ENCODE measurements at places on chromosomes 5 and 9.
A peak's percentile ranks its signal among the peaks of the same experiment; 100 is the strongest.

DNA sequence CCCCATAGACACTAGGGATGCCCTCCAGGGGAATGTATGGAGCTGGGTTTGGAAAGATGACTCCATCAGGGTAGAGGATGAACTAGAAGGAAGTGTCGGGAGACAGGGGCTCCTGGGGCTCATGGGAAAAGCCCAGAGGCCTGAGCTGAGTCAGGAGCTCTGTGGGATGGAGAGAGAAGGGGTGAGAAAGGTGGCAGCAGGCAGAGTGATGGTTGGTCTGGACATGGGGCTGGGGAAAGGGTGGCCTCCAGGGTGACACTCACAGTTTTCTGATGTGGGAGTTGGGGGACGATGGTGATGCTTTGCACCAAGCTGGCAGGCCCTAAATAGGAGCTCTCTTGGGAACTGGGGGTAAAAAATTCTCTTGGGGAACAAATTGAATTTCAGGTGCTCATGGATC, 213.5 kb upstream of the MVB12B start:
- DNase-seq = no peak

GRCh38 chr9:135073081-135073740, 14.3 kb upstream of the OLFM1 start:
- no peak for DNase-seq

DNA sequence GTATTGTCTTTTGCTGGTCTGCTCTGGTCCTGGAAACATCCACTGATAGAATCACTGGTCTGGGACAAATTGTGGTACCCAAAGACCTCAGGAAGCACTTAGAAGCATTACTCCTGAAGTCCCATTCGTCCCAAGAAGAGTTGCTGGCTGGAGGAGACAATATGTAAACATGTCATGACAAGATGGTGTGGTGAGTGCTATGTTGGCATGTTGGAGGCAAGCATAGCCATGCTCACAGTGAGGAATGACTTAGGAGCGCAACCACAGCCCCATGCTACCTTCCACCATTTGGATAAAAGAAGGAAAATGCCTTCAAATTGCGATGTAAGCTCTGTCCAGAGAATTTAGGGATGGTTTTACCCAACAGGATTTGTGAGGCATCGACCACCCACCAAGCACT, 115.8 kb upstream of the STC2 start:
- DNase-seq = no peak

- no peak for DNase-seq
Observed at GRCh38 chr5:2111569-2112105, 228.9 kb upstream of the IRX4 start.

DNA sequence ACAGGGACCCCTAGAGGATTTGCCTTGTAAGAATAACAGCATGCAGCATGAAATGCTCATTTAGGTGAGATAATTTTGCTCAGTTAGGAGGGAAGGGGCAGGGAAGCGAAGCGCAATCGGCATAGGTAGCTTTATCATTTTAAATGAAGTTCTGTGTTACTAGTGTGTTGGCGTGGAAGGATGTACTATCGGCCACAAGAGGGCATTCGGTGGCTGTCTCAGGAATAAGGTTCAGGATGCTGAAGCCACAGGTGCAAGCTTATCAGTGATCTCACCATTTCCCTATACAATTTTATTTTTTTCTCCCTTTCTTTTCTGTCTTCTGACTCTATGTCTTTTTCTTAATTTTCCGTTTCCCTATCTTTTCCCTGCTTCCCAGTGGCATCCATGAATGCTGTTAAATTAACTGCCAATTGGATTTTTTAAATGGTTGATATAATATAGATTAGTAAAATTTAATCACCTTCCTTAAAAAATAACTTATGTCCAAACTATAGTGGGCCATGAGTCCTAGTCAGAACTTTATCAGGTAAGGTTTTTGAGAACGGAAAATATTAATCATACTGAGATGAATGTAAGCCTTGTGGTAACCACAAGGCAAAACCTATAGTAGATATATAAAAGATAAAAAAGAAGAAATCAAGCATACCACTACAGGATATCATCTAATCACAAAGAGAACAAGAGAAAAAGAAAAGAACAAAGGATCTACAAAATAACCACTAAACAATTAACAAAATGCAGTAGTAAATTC, 1.2 kb upstream of the INSL6 start:
- peak; percentile 29 for DNase-seq

- no peak for DNase-seq
Observed at GRCh38 chr5:3195994-3196393, 399.6 kb upstream of the IRX1 start.

DNA sequence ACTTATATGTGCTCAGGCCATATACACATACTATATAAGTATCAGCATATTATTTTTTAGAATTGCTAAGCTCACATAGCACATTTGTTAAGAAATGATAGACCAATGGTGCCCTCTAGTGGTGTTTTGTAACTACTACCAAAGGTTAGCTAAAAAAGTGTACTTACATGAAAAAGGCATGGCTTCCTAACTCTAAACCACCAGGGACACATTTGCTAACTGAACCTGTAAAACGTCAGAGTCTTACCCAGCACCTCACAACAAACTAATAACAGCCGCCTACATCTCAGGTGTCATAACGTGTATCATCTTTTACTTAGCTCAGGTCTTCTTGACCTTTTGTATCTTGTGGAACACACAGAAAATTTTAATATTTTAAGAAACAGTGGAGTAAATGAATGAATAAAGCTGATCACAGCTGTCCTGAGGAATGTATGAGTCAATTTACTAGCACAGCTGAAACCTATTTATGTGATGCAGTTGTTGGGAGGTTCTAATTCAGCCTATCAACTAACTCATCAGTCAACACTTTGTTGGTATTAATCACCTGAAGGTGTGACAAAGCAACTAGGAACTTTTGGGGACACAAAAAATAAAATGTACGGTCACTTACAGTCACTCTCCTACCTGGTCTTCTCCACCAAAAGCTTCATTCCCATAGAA, 72.9 kb downstream of the BAAT start:
- DNase-seq = no peak

GRCh38 chr5:57410374-57411320, 72.0 kb downstream of the ACTBL2 start:
- no peak for DNase-seq

GRCh38 chr5:13505326-13505725, 439.2 kb downstream of the DNAH5 start:
- DNase-seq = no peak

GRCh38 chr5:176806137-176806536, 4.2 kb upstream of the UNC5A start:
- no peak for DNase-seq

GRCh38 chr5:177455036-177455660, 8.5 kb downstream of the PRR7 start:
- DNase-seq = peak; percentile 93

GRCh38 chr9:70480405-70480980, 66.0 kb upstream of the KLF9 start:
- no peak for DNase-seq

DNA sequence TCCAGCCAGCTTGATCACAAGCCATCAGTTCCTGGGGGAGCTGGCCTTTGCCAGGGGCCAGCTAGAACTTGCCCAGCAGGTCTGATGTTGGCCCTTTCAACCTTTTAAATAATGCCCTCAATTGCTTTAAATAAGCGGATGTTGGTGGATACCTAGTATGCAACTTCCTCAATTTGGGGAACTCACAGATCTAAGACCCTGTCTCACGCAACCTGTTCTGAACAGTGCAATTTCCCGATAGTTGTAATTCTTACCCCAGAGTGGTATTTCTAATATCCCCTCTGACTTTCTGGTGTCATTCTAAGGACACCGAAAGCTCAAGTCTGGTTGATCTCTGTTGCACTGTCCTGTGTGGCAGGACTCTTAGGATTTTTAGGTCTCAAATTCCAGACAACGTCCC, 23.1 kb downstream of the GALNT12 start:
- DNase-seq = no peak

- no peak for DNase-seq
Observed at GRCh38 chr5:131142970-131143617, 22.0 kb downstream of the HINT1 start.

DNA sequence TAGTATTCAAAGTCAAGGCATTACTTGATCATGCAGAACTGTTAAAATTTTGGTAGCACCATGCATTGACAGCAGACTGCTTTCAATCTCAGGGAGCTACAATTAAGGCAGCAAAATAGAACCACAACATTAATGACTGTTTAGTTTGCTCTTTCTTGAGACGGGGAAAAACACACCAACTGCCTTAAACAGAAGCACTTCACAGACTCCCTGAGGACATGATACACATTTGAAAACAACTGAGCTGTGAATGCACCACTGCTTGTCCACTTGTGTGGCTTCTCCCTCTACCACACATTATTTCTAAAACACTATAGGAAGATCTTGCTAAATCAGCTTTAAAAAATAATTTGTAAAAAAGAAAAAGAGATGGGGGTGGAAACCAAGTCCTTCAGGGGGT, 79.6 kb upstream of the MAST4 start:
- no peak for DNase-seq

DNA sequence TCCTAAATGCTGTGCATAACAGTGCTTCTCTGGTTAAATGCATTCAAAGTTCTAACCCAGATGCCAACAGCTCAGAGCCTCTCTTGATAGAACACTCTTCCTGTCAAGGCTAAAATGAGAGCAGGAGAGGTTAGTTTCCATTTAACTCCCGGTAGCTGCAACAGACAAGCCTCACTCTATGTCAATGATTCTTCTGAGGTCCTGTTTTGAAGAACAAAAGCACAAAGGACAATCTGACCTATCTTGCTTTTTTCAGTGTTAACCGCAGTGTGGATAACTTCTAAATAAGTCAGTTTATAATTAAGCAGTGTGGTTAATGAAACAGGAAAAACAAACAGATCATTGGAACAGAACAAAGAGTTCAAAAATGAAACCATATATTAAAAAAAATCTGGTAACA, 80.7 kb downstream of the ANKRD55 start:
- no peak for DNase-seq

DNA sequence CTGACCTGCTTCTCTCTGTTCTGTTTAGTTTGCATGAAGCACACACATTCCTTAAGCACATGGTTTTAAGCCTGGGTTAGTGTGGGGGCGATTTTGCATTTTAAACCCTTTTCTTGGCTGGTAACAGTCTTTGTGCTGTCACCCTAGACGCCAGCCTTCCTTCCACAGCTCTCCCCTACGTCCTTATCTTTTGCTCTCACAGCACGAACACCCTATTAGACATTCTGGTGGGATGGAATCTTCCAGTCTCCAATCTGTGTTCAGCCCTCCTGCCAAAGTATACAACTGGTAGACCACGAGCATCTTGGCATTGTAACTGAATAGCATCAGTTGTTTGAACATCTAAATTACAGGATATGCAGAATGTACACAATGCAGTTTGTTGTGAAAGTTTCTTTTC, 316.9 kb upstream of the IRX2 start:
- no peak for DNase-seq

- DNase-seq = no peak
Observed at GRCh38 chr9:130661451-130662098, 2.8 kb upstream of the PRDM12 start.

- no peak for DNase-seq
Observed at GRCh38 chr5:160324886-160325285, 12.5 kb upstream of the CCNJL start.

DNA sequence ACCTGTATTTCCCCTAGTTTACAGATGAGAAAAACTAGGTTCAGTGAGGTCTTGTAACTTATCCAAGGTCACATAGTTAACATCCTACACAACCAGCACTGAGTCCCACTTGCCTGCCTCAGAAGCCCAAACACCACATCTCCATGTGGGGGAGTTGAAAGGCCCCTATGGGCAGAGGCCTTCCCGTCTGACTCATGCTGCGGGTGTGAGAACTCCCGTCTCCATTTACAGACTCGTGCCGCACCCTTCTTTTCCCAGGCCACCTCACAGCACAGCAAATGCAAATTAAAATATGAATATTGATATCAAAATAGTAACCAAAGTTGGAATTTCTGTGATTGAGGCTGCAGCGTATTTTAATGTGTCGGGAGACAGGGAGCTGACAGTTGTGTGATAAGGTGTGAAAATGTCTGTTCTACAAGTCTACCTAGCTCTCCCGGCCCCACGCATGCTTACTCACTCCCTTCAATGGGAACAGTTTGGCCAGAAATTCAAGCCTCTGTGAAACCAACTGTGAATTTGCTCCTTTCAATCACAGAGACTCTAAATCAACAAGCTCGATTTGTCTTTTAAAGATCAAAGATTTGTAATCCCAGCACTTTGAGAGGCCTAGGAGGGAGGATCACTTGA, 90.1 kb downstream of the CRB2 start:
- no peak for DNase-seq

DNA sequence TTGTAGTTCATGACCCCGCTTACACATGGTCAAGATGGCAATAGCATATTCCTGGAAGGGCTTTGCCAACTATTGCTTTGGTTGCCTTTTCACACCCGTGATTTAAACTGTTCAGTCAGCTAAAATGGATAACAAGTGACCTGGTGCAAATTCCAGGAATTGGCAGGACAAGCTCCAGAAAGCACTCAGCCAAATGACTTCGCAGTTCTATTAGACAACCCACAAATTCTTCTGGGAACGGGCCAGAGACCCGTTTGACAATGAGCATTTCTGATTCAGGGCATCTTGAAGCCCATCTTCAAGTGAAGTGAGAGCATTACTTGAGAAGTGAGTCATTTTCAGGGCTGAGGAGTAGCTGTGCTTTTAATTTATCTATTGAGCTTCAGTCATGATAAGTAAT, 165.0 kb downstream of the DROSHA start:
- no peak for DNase-seq

DNA sequence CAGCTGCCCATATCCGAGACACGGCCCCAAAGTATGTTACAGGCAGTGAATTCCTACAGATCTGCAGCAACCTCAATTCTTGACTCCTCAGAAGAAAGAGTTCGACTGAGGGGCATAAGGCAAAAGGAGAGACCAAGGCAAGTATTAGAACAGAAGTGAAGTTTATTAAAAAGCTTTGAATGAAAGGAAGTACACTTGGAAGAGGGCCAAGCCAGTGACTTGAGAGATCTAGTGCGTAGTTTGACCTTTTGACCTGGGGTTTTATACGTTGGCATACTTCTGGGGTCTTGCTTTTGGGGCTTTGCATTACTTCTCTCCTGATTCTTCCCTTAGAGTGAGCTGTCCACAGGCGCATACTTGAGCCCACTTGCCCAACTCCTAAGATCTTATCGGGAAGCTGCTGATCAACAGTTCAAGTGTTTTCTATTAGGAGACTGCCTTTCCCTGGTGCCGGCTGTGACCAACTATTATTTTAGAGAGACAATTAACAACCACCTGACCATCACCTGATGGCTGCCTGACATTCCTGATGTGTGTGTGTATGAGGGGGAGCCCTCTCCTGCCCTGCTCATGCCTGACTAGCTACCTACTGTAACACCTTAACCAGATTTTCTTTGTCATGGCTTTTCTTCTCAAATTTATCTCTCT, 1.5 kb upstream of the DEPDC1B start:
- no peak for DNase-seq

GRCh38 chr9:135914921-135915320, 7.6 kb upstream of the CAMSAP1 start:
- DNase-seq = no peak

- DNase-seq = no peak
Observed at GRCh38 chr5:89545076-89545475, 662.1 kb upstream of the MEF2C start.

DNA sequence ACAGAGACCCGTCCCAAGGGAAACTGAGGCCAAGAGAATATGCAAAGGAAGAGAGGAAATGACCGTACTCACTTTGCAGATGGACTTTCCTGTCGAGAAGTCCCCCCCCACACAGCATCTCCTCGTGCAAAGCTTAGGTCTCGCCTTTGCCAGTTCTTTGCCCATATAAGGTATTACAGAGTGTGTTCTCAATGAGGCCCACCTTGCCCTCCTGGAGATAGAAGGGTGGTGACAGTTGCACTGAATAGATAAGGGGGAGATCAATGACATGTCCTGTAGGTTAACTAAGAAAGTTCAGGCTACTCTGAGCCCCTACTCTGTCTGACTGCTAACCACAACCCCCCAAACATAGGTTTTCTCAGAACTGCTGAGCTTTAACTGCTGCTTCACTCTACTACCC, 68.2 kb upstream of the SPTLC1 start:
- DNase-seq = no peak

Data from activated naive CD4-positive, alpha-beta T cell (primary cell).